T1000 (cell line): ENCODE measurements at places on chromosomes 3 and 15.

DNA sequence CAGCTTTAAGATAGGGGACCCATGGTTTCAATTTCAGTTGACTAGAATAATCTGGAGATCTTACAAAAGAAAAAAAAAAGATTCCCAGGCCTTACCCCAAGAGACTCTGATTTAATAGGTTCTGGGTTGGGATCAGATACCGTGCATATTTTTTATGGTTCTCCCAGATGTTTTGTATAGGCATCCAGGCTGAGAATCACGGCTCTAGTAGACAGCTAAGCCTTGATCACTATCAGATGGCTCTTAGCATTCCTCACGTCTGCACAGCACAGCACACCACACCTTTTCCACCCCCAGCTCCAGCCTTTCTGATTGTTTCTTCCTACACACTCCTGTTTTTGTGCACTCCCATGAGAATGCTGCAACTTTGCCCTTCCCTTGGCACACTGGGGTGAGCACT lies 40.8 kb downstream of the TMEM45A start:
- DNase-seq: no peak

DNA sequence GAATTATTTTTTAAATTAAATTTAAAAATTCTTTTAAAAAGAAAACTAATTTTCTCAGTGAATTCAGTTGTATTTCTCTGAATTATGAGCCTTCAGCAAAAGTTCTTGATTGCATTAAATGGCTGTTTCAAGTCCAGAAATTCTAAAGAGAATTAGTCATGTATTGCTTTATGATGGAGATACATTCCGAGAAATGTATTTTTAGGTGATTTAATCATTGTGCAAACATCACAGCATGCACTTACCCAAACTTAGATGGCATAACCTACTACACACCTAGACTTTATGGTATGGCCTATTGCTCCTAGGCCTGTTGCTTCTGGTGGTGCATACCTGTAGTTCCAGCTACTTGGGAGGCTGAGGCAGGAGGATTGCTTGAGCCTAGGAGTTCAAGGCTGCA lies 44.3 kb upstream of the GCNT3 start:
- no peak for DNase-seq

GRCh38 chr3:183449391-183449790 lies 21.0 kb upstream of the MCF2L2 start:
- DNase-seq: no peak

GRCh38 chr15:57227166-57227565 lies 149.1 kb upstream of the CGNL1 start:
- DNase-seq: no peak

- DNase-seq: no peak
Observed at GRCh38 chr3:197422506-197422905, 124.1 kb upstream of the DLG1 start.

DNA sequence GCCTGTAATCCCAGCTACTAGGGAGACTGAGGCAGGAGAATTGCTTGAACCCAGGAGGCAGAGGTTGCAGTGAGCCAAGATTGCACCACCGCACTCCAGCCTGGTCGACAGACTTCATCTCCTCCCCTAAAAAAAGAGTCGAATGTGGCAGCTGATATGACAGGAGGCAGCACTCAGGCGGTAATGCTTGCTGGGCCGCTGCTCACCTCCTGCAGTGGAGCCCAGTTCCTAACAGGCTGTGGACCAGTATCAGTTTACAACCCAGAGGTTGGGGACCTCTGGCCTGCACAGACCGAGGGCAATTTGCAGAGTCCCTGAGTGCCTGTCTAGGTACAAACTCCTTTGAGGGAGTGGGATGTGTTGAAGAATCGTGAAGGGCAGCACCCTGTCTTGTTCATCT lies 136.2 kb downstream of the SMAD6 start:
- DNase-seq: no peak

- DNase-seq: no peak
Observed at GRCh38 chr3:25094932-25095685, 333.0 kb upstream of the RARB start.

GRCh38 chr15:92715758-92716157 lies 60.2 kb upstream of the FAM174B start:
- DNase-seq: no peak
